ENCODE measurements at places on chromosomes 4 and X.

- DNase-seq, result no peak
These were observed 248.9 kb downstream of the BCOR start for GRCh38 chrX:39848900-39849299.

DNA sequence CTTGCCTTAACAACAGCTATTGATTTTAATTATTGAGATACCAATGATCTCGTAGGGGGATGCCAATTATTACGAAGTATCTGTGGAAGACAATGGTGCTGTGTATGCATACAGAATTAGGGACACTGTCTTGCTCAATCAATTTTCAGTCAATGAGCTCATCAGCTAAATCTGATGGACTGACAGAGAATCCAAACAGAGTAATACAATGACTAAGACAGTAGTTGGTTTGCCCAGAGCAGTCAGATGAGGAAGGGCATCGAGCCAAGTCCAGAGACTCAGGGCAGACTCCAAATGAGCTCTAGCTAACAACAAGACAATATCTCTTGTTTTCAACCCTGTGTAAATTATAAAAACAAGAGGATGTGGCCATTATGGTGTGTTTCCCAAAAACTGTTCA is 14.7 kb upstream of the GSX2 start:
- DNase-seq, result no peak

GRCh38 chrX:72694170-72694569 is 19.9 kb downstream of the PHKA1 start:
- no peak for DNase-seq

- no peak for DNase-seq
These were observed 8.0 kb downstream of the SLC9A7 start for GRCh38 chrX:46750889-46751288.

DNA sequence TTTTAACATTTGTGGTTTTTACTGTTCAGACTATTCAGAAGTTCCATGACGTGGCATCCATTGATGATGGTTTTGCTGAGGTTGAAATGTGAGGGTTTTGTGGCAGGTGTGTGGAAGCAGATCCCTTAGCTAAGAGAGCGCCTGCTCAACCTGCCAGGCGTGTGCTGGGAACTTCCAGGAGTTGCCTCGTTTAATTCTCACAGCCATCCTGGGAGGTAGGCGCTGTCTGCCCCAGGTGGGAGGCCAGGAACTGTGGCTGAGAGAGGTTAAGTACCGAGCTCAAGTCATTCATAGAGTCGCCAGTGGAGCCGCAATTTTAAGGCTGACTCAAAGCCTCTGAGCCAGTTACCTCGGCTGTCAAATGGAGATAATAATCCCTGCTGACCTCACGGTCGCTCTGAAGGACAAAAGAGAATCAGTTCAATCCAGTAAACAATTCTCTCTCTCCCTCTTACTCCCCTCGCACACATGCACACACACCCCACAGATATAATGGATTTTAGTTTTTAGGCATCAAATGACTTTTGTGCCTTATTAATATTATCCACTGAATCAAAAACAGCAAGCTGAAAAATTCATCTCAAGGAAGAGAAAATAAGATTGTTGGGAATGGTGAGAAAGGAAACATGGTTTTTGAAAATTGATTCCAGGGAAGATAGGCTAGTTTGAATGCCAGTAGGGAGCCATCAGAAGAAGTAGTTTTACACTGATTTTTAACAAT is 171.3 kb downstream of the PTTG2 start:
- no peak for DNase-seq

DNA sequence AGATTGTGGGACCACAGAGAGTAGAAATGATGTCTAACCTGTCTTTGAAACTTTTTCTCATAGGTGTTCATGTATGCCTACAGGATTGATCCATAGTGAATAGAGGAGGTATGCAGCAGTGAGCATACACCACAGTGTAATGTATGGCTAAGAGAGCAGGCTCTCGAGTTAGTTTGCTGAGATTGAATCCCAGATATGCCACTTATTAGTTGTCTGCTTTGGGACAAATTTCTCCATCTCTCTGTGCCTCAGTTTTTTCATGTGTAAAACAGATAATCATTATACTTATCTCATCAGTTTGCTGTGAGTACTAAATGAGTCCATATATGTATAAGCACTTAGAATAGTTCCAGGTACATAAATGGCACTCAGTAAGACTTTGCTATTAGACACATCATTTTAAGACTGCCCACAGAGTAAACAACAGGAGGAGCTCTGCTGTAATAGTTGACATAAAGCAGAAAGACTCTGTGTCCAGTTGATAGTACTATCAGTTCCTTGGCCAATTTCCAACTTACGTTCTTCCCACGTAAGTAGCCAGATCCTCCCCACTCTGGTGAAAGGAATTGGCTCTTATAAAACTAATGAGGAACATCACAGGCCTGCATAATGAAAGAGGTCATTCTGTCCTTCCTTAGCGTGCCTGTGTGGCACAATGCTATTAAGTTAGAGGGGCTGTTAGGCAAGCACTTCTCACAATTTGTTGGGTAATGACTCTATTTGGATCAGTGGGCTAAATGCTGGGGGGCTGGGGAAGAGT is 20.7 kb upstream of the RNF150 start:
- DNase-seq, result no peak

GRCh38 chr4:1417522-1418390 is 11.5 kb upstream of the NKX1-1 start:
- no peak for DNase-seq

GRCh38 chr4:132195176-132195575 is 953.9 kb upstream of the PCDH10 start:
- DNase-seq, result no peak

GRCh38 chr4:107148904-107149303 is 112.8 kb upstream of the DKK2 start:
- DNase-seq, result no peak

DNA sequence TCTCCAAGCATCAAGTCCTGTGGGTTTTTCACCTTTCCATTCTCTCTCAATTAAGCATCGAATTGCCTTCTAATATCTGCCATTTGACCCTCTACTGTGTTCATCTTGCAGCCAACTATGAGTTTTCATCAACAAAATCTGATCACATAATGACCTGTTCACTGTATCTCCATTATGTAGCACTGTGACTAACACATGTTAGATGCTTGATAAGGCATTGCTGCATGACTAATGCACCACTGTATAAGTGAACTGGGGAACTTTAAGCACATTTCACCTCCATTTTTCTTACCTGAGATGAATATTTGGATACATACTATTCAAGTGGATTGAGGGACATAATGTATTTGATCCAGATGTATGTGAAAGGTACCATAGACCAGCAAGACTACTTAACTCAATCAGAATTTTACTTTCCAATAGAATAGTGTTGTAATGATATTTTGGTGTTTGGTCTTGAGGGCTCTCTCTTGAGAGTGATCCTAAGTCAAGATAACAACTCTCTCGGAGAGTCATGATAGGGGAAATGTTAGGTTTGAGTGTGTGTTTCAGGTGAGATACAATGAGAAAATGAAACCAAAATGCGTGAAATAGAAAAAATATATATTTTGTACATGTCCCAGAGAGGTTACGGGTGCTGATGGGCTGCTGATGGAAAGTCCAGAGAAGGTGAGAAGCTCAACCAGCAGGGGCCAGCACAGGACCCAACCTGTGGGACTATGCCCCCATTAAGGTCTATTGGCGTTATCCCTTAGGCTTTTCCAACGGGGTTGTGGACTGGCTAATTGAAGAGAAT is 60.2 kb upstream of the HS3ST1 start:
- no peak for DNase-seq

DNA sequence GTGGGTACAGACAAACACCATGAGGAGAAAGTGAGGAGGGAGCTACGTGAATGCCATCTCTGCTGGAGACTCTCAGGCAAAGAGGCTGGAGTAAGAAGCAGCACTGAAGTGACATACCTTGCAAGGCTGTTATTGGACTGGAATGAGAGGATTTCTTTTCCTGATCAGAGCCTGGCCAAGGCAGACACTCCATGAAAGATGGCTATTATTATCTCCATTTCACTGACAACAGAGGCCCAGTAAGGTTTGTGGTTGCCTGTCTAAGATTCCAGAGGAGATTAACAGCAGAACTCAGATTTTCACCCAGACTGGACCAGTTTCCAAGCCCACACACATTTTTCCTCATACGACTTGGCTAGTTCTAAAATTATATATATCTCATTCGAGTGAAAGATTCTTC is 162.0 kb upstream of the EOLA2 start:
- no peak for DNase-seq

Measured in NAMALWA (cell line).